Mucosa of gallbladder (tissue), 1 donor: ENCODE measurements at places on chromosomes 12 and 14. TPM values are rescaled to one million over a fixed set of nuclear protein-coding genes. Genes with fewer than 3 reads are reported as not detected.

- no peak for DNase-seq
These were observed 5.7 kb upstream of the KRT75 start for GRCh38 chr12:52439845-52440244.

DNA sequence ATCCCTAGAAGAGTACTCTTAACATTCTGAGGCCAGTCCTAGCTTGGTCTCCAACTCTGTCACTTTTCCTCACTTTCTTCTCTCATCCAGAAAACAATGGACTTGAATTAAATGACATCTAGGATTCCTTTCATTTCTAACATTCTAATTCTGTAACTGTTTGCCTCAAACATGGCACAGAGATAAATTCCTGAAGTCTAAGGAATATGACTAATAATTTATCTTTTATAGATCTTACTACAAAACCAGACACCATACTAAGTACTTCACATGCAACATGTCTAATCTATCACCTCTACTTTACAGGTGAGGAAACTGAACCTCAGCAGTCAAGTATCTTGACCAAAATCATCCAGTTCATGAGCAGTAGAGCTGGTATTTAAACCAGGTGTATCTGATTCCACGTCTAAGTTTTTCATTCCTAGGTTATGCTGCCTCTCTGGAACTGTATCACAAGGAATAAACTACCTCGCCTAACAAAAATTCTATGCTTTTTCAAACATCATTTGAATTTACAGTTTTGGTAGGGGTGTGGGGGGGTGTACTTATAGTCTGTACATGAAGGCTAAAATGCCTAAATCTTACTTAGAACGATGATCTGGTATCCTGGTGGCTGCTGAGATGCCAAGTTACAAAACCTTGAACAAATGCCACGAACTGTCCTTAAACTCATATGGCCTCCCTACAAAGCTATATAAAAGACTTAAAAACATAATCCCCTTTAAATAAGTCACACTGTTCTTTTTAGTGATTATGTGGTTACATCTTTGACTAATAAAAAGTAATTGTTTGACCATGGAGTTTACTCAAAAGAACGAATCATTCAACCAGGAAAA lies 41.6 kb downstream of the ATXN2 start:
- no peak for DNase-seq

- no peak for DNase-seq
These were observed 10.6 kb upstream of the DRAM1 start for GRCh38 chr12:101866615-101867373.

- no peak for DNase-seq
These were observed at the start of gene RAB15 for GRCh38 chr14:64971943-64972791. Gene RAB15, minus strand, starts transcription at chr14:64972336. Its CDS starts 260 bp downstream, at chr14:64972076.

- DNase-seq: no peak
These were observed 4.1 kb upstream of the STAB2 start for GRCh38 chr12:103583008-103583407.

DNA sequence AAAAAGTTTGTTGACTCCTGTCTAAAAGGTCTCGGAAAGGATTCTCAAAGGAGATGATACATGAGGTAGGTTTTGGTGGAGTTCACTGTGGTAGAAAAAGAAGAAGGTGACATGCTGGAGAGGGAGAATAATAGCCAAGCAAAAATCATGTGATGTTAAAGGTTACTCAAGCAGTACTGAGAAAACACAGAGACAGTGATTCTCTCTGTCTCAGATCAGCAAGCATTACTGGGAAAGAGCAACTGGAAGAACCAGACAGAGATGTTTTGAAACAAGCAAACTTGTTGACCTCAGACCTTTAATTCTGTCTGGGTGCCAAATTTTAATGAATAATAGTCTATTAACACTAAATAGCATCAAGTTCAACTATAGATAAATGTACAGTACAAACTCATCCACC lies 183.5 kb upstream of the PLEKHG7 start:
- DNase-seq: no peak

- DNase-seq: no peak
These were observed 36.1 kb upstream of the COL2A1 start for GRCh38 chr12:48040354-48040753.

DNA sequence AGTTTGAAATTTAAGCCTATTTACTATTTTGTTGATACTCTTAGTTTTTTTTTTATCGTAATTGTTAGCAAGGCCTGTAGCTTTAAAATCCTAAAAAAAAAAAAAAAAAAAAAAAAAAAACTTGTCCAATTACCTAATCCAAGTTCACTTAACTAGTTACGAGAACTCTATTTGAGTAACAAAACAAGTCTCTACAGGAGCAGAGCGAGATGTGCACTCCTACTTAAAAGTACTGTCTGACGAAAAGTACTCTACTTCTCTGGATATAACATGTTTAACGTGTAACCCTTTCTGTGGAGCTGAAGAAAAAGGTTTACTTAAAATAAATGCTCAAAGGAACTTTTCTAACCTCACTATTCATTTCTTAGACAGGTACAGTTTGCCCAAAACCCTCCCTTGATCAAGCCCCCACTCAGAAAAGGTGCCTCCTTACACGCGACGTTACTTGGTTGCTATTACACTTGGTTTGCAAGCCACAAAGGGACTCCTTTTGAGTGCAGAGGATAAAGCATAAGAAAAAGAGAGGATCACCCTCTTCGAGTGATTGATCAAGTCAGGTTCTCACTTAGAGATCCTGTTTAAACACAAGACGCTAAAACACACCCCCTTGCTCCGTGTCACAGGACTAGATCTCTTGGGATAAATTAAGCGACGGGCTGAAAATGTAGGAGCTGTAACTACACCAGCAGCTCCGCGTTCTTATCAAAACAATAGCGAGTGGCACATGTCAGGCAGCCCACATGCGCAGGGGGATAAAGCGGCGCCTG lies 2.2 kb downstream of the BAZ1A start:
- DNase-seq: no peak

- DNase-seq: peak; percentile 56
These were observed 164.8 kb downstream of the ZFP36L1 start for GRCh38 chr14:68627868-68628604.

DNA sequence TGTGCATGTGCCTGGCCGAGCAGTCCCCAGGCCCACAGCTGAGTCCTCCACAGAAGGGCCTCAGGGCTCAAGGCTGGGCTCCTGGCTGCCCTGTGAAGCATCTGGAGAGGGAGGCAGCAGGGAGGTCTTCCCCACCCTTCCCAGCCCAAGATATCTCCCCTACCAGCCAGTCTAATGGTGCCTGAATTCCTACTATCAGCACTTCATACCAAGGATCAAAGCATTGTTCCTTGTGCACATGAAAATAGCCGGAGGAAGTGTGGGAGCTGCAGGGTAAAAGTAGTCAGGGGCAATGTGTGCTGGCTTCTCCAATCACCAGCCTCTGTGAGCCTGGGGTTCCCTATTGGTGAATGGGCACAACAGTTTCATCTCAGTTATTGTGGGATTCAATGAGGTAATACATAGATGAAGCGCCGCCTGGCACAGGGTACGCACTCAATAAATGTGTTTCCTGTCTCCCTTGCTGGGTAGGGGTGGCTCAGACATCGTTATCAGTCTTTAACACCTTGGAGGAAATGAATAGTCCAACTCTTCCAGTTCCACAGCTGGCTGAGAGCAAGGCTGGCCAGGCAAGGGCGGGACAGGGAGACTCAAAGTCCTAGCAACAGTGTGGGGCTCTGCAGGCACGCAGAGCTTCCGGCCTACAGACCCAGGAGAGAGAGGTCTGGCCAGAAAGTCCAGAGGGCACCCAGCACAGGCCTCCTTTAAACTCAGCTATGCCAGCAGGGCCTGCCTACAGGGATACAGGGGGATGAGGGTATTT lies 39.1 kb upstream of the PNMA1 start:
- DNase-seq: peak; percentile 77

GRCh38 chr12:11497995-11498394 lies 102.6 kb upstream of the PRB2 start:
- DNase-seq: no peak

DNA sequence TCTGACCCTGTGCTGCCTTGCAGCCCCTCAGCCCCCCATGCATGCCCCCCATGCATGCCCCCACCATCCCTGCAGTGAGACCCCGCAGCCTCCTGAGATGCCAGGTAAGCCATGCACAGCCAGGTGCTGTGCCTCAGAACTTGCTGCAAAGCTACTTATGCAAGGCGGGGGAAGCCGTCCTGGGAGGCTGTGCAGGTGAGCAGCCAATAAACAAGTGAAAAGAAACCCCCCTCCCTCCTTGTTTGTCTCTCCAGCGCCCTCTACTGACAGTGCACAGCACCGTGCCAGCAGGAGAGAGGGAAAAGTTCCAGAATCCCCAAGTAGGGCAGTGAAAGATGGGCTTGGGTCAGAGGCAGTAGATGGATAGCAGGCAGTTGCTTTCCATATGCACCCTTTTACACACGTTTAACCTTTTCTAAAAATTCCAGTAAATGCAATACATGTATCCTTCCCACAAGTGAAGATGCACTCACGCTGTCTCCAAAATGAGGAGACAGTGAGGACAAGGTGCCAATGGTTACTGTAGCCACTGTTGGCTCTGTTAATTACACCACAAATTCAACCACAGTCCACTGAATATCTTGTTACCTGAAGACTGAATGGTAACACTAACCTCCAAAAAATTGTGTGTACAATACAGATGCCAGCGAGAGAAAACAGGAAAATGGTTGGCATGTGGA lies 18.0 kb downstream of the TNFAIP2 start:
- no peak for DNase-seq

GRCh38 chr14:93970965-93971634 lies 5.3 kb downstream of the ASB2 start:
- no peak for DNase-seq

GRCh38 chr12:49588721-49589516 lies 16.5 kb downstream of the FAM186B start:
- no peak for DNase-seq

- DNase-seq: no peak
These were observed 31.3 kb downstream of the FBXO34 start for GRCh38 chr14:55302367-55303124.

DNA sequence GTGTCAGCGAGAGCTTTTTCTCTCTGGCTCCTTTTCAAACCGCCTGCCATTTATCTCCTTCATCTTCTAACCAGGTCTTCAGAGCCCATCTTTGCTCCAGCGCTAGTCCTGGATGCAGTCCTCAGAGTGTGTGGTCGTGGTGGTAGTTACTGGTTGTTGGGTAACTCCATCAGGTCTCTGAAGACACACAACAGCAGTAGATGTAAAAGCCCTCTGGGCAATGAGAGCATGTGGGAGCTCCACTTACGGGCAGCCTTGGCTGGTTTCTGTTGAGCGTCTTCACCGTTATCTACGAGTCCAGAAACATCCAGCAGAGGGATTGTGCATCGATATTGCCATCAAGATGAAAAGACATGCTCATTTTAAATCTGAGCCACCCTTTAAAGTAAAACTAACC lies 61.2 kb downstream of the FBXL14 start:
- DNase-seq: no peak

DNA sequence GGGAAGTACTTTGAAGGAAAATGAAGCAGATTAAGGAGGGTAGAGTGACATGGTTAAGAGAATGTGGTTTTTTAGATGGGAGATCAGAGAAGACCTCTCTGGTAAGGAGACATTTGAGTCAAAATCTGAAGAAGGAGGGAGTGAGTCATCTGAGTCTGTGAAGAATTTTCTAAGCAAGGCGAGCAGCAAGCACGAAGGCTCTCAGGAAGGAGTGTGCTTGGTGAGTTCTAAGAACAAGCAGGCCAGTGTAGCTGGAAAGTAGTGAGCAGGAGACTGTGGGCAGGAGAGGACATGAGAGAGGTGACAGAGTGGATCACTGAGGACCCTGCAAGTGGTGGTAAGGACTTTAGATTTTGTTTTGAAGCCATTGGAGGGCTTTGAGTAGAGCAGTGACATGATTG lies 76.3 kb upstream of the FUT8 start:
- no peak for DNase-seq

DNA sequence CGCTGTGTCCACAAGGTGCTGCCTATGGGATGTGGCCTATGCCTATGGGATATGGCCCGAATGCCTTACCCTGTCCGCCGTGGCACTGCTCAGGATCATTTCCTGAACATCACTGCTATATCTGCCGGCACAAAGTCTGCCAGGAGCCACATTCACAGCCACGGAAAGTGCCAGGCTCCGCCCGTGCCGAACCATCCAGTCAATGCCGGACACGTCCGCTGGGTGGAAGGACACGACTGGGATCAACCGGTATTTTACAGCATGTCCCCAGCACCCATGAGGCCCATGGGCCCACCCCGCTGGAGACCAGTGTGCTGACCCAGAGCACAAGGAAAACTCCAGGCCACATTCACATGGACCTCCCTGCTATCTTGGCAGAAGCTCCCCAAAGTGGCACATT lies 14.6 kb upstream of the RAB35 start:
- no peak for DNase-seq

The KRT71 gene
- total RNA-seq: not detected

The FOXM1 gene
- 2.6 TPM for total RNA-seq

The LIN7A gene
- total RNA-seq: 25.4 TPM

The PRH2 gene
- not detected for total RNA-seq

The PLEKHD1 gene
- total RNA-seq: 0.06 TPM

The TAMALIN gene
- total RNA-seq: 23.9 TPM

The PAPLN gene
- total RNA-seq: 17.3 TPM

The SLC10A1 gene
- 0.86 TPM for total RNA-seq

The CLEC4C gene
- not detected for total RNA-seq
